Stimulated activated CD8-positive, alpha-beta memory T cell treated with anti-CD3 and anti-CD28 coated beads, Interleukin-7, amount 100 ng/mL, for 1 hour (primary cell): ENCODE measurements at places on chromosomes 5 and 9.

- no peak for DNase-seq
Measured at GRCh38 chr9:126393876-126394275, 67.2 kb downstream of the MVB12B start.

DNA sequence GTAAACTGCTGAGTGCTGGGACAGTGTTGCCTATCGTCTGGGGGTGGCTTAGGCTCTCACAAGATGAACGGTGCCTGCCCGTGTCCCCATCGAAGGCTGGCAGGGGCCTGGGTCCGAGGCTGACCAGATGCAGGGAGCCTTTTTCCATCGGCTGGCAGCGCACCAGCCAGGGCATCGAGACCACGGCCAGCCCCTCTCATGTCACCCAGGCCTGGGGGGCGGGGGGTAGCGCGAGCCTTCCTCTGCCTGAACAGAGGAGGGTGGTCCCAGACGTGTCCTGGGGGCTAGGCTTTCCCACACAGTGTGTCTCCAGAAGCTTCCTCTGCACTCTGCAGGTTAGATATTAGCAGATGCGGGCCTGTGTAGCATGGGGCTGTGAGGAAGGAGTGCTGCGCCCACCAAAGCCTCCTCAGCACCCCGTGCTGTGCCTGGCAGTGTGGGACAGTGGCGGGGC lies 17.3 kb downstream of the FGD3 start:
- DNase-seq = no peak

DNA sequence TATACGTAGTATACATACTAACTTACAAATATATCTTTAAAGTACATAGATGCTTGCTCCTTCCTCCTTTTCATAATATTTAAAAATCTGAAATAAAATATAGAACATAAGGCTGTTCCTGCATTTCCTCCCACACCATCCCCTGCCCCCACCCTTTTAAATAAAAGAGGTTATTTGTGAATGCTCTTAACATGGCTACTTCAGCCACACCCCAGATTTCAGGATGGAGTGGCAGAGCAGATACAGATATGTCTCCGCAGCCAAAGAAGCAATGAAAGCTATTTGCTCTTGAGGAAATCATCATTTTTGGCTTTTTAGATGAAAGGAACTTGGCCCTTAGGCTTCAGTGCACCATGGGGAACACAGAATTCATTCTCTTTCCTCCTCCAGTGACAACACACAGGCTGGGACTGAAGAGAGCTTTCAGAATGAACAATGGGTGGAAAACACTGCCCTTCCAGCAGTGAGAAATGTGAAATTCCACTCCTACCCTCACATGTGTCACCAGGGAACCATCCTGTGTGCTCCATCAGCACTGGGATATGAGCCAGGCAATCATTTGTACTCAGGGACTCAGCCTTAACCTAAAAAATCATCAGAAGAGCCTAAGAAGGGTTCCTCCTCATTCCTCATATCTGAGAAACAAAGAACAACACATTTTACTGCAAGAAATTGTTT lies 134.3 kb downstream of the PPP2R2B start:
- no peak for DNase-seq

- no peak for DNase-seq
Measured at GRCh38 chr5:35754481-35754880, 102.2 kb upstream of the IL7R start.

GRCh38 chr9:136808075-136808805 lies 492 bp downstream of the RABL6 start:
- DNase-seq = peak; percentile 19

- no peak for DNase-seq
Measured at GRCh38 chr5:67998709-67999261, 216.8 kb upstream of the PIK3R1 start.

GRCh38 chr5:5335107-5335506 lies 87.4 kb upstream of the ICE1 start:
- DNase-seq = no peak

DNA sequence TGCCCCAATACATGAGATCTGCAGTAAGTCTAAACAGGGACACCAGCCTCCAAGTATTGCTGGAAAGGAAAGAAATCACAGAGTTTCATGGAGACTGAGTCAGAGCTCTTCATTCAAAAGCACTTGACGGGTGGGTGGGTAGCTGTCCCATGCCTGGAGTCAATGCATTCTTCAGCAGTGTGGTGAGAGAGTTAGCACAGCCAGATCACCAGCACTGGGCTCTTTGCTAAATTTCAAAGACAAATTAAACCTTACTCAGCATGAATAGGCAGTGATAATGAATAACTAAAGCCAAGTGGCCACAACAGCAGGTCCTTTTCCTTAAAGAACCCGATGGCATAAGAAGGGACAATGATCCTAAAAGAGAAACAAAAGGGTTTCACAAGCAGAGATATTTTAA lies 192.4 kb downstream of the ACTL7B start:
- no peak for DNase-seq

- DNase-seq = no peak
Measured at GRCh38 chr5:131224387-131225201, 39.3 kb upstream of the CDC42SE2 start.

- DNase-seq = no peak
Measured at GRCh38 chr5:66710557-66711088, 114.4 kb downstream of the MAST4 start.

DNA sequence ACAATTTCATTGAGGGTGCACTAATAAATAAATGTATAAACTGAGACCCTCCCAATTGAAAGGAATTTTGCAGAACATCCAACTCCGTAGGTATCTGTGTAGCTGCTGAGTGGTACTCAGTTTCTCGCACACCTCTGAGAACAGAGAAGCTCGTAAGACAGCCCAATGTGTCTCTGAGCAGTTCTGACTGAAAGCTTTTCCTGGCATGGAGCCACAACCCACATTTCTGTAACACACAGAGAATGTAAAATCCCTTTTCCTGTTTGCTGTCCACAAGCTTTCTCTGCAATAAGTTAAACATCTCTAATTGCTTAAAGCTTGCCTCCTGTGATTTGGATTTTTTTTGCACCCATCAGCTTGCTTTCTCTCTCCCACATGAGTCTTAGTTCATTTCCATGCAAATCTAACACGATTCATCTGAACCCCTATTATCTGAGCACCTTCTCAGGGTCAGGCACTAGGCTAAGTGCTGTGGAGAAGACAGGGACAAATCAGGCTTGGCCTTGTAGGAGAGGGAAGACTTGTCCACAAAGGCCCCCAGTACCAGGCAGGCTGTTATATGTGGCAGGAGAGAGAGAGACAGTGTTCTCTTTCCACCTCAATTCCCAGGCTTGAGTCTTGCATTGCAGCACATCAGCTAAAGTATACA lies 44.2 kb upstream of the COL15A1 start:
- DNase-seq = no peak

DNA sequence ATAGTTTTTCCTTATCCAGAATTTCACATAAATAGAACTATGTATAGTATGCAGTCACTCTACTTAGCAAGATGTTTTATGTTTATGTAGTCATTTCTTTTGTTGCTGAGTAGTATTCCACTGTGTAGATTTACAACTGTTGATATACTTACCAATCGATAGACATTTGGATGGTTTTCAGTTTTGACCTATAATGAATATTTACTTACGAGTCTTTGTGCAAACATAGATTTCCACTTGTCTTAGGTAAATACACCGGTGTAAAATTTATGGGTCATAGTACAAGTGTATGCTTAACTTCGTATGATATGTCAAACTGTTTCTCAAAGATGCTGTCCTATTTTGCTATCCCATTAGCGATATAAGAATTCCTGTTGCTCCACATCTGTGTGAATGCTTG lies 19.7 kb upstream of the OR2K2 start:
- DNase-seq = no peak
